ENCODE measurements at places on chromosomes 4 and X.

- no peak for DNase-seq
These were observed 2619.6 kb downstream of the PCDH7 start for GRCh38 chr4:33339762-33340161.

GRCh38 chrX:138986235-138986634 lies 274.7 kb upstream of the FGF13 start:
- DNase-seq, result no peak

GRCh38 chrX:40108162-40108958 lies 10.6 kb upstream of the BCOR start:
- no peak for DNase-seq

DNA sequence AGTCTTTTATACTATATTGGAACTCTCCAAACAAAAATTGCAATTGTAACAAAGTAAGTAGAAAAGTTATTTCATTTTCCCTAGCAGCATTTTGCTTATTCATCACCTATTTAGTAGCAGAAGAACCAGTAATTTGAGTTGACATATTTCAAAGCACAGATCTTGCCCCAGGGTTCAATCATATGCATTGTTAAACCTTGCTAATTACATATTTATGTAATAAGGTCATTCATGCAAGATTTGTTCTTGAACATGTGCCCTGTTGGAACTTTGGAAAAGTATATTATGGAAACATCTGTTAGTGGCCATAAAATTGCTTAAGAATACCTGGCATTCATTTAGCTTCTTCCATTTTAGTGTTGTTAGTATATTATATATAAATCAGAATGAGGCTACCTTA lies 191.7 kb downstream of the TLL1 start:
- no peak for DNase-seq

GRCh38 chr4:145626623-145626982 lies 7.4 kb downstream of the MMAA start:
- no peak for DNase-seq

DNA sequence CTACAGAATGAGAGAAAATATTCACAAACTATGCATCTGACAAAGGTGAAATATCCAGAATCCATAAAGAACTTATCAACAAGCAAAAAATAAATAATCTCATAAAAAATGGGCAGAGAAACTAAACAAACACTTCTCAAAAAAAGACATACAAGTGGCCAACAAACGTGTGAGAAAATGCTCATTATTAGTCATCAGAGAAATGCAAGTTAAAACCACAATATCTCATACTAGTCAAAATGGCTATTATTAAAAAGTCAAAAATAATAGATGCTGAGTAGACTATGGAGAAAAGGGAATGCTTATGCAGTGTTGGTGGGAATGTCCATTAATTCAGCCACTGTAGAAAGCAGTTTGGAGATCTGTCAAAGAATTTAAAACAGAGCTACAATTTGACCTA lies 533.3 kb downstream of the TMA16 start:
- no peak for DNase-seq

DNA sequence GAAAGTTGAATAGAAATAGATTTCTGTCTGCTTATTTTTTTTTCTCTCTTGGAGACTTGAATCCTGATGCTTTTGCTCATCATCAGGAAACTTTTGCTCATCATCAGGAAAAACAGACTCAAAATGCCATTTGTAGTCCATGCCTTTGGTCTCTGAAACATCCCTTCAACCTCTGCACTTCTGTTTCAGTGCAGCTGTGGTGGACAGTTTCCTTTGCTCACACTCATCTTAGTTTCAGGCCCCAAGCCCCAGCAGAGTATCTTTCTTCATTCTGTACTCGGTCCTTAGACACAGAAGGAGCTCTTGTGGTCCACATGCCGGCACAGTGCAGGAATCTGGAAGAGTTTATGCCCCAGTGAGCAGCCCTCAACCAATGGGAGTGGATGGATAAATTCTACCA lies 337.9 kb downstream of the PPP3CA start:
- no peak for DNase-seq

DNA sequence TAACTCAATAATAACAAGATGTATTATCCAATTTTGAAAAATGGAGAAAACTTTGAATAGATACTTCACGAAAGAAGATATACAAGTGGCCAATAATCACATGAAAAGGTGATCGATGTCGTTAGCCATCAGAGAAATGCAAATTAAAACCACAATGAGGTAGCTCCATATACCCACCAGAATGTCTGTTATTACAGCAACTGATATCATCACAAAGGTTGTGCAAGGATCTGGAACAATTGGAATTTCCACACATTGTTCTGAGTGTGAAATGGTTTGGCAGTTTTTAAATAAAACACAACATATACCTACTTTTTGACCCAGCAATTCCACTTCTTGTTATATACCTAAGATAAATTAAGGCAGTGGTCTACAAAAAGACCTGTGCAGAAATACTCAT lies 71.7 kb downstream of the IRS4 start:
- DNase-seq, result no peak

- DNase-seq, result no peak
These were observed 1.3 kb downstream of the LCORL start for GRCh38 chr4:18020145-18020670.

GRCh38 chr4:138688408-138689085 lies 327.0 kb upstream of the NOCT start:
- no peak for DNase-seq

Data from stimulated activated naive CD8-positive, alpha-beta T cell treated with anti-CD3 and anti-CD28 coated beads, Interleukin-15, amount 100 ng/mL, for 72 hours (primary cell).